IMR-90 (cell line): ENCODE measurements at places on chromosomes 12 and 14.

GRCh38 chr12:118704527-118705241 lies 276.7 kb upstream of the SRRM4 start:
- DNase-seq = no peak

GRCh38 chr14:99885649-99885958 lies 92.4 kb downstream of the EML1 start:
- no peak for DNase-seq

- peak; percentile 64 for DNase-seq
These were observed 8.6 kb downstream of the SETD1B start for GRCh38 chr12:121812320-121812871.

GRCh38 chr12:62106547-62107185 lies 153.5 kb upstream of the USP15 start:
- no peak for DNase-seq

DNA sequence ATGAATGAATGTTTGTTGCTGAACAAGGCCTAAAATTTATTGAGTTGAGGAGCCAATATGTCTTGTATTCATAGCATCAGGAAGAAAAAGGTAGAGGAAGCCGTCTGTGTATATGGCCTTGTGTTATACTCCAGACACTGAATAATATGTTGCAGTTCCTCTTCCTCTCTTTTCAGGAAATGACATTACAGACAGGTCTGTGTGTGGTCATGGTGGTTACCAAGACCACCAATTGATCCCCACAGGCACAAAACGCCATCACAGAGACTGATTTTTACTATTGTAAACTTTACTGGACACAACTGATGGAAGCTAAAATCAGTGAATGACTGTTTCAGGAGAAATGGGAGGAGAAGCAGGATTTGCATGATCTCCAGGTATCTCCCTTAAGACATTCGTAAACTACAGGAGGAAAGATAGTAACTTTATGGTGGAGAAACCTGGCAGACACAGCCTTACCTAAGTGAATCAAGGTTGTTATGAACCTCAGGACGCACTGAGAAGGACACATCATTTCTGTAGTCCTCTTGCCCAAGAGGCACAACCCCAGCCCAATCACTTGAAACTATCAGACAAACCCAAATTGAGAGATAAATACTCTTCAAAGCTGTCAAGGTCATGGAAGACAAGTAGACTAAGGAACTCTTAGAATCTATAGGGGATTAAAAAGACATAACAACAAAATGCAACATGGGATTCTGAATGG lies 334.1 kb upstream of the RGS6 start:
- no peak for DNase-seq

- no peak for DNase-seq
These were observed 15.5 kb upstream of the ENDOU start for GRCh38 chr12:47740606-47741339.

DNA sequence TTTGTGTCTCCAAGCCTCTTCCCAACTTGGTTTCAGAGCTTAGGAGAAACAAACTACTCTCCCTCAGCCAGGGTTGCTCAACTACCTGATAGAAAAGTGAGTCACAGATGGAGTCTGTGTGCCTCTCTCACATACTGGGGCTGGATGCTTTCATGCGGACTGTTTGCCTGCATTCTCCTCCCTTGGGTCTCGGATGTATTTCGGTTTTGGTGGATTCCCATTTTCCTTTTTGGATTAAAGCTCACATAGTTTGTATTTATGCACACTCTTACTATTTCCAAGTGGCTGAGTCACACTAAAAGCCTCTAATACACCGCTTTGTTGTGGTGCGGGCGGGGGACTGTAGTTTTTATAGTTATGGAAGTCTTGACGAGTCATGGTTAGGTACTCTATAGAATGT lies 505.4 kb downstream of the LRFN5 start:
- DNase-seq = peak; percentile 41

GRCh38 chr14:93984987-93985410 lies 8.6 kb upstream of the ASB2 start:
- peak; percentile 91 for DNase-seq

GRCh38 chr12:99529966-99530365 lies 117.6 kb upstream of the GARIN6 start:
- peak; percentile 3 for DNase-seq

DNA sequence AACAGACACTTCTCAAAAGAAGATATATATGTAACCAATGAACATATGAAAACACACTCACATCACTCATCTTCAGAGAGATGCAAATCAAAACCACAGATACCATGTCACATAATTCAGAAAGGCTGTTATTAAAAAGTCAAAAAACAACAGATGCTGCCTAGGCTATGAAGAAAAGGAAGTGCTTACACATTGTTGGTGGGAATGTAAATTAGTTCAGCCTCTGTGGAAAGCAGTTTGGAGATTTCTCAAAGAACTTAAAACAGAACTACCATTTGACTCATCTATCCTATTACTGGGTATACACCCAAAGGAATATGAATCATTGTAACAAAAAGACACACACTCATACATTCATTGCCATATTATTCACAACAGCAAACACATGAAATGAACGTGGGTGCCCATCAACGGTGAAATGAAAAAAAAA lies 35.1 kb downstream of the EIF2S3B start:
- DNase-seq = no peak

DNA sequence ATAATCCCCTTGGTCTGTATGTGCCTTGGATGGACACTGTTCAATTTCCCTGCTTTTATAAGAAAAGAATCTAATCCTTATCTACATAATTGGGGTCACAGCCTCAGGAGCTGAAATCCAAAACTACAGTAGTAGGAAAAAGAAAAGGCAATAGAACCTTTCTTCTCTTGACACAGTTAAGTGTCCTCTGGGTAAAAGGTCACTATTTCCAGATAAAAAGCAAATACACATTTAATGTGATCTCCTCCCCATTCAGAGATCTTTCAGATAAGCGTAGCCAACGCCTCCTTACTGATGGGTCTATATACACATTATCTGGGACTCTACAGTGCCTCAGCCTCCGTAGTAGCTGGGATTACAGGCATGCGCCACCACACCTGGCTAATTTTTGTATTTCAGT lies 73.4 kb downstream of the CLIP1 start:
- DNase-seq = no peak

DNA sequence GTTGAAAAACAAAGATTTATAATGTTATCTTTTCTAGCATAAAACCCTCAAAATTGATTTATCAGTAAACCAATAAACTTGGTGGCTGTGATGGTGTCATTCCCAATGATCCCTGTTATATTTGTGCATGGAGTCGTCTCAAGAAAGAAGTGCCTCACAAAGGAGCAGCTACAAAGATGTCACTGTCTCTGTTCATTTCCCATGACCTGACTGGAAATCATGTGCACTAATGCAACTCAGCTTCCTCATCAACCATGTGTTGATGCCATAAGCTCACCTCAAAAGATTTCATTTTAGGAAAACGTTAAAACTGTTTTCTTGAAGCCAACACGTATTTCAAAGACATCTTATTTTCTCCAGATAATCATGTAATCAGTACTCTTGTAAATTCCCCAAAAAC lies 28.8 kb downstream of the CLEC1A start:
- no peak for DNase-seq

- DNase-seq = no peak
These were observed 55.5 kb downstream of the FGD4 start for GRCh38 chr12:32454866-32455265.

DNA sequence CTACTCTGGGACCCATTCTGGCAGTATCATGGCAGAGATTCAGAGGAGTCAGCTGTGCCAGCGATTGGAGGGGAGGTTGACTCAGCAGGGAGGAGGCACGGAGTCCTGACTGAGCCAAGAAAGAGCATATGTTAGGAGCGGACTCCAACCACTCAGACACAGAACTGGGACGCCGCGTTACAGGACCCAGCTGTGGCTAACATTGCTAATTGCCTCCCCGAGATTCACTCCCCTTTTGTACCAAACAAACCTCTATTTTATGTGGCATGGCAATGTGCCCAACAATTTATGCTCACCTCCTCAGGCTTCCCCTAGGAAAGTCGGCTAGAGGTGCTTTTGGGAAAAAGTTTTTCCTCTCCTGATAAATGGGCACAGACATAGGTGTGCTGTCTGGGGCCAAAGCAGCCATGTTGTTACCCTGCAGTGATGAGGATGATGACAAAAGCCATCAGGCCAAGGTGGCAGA lies 15.2 kb upstream of the CLIP1 start:
- DNase-seq = peak; percentile 84

- DNase-seq = no peak
These were observed 19.8 kb upstream of the CHFR start for GRCh38 chr12:132907216-132907615.

DNA sequence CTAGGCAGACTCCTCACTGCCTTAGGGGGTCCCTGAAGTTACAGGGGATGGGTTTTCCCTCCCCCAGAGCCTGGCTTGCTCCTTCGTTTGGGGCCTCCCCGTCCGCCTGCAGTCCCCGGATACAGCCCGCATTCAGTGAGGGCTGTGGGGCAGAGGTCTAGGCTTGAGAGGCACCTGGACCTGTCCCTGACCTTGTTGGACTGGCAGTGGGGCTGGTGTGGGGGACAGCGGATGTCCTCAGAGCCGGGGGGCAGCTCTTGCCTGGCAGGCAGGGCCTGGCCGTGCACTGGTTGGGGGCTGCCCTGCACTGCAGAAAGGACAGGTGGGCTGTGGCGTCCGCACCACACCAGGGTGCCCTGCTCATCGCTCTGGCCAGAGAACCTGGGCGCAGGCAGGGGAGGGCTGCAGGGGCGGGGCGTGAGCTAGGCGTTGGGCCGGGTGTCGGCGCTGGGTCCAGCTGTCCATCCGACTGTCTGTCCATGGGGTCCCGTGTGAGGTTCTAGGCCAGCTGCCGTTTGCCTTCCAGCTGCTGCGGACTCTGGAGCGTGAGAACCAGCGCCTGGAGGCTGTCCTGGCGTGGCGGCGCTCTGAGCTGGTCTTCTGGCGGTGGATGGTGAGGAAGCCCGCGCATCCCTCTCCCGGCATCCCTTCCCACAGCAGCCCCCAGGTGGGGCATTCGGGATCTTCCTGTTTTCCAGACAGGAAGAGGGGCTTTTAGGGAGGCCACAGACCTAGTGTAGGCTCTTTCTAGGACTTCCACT lies 6.0 kb downstream of the TEDC1 start:
- DNase-seq = no peak

GRCh38 chr14:90740081-90740480 lies 76.1 kb downstream of the TTC7B start:
- DNase-seq = no peak

DNA sequence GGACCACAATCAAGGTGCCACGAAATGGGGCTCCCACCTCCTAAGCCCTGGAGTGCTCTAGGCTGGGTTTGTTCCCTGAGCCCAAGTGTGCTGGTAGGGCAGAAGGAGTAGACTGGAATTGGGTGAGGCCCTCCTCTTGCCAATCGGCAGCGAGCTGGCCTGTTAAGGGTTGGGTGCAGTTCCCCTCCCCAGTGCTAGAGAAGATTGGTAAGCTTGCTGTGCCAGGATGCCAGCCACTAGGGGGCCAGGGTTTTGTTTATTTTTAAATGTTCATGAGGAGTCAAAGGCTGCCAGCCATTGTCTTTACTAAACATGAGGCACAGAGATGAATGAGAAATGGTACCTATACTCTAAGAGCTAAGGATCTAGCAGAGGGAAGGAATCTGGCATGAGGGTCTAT lies 79.7 kb downstream of the SPTB start:
- DNase-seq = peak; percentile 18

DNA sequence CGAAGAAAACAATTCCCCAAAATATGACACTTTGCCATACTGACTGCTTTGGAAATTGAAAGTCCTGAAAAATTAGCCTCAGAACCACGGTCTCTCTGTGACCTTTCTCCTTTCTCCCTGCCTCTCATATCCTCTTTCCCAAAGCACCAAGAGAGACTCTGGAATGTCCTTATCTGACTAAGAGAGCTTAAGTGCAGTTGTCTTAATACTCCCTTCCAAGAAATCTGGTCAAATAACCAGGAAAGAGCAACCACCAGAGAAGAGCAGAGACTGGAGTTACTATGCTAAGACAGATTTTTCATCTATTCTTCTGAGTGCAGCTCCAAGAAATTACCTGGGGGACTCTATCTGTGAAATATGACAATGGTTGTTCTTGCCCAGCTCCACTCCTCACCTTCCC lies 10.5 kb upstream of the BTG1 start:
- DNase-seq = no peak

- DNase-seq = no peak
These were observed 167.0 kb upstream of the FKBP4 start for GRCh38 chr12:2627835-2628191.

- DNase-seq = peak; percentile 28
These were observed 130.8 kb upstream of the TRHDE start for GRCh38 chr12:72141381-72141780.

- DNase-seq = peak; percentile 4
These were observed 206.3 kb downstream of the ACSS3 start for GRCh38 chr12:81284137-81284536.

- DNase-seq = no peak
These were observed 12.8 kb downstream of the RAB3IP start for GRCh38 chr12:69751476-69751875.

DNA sequence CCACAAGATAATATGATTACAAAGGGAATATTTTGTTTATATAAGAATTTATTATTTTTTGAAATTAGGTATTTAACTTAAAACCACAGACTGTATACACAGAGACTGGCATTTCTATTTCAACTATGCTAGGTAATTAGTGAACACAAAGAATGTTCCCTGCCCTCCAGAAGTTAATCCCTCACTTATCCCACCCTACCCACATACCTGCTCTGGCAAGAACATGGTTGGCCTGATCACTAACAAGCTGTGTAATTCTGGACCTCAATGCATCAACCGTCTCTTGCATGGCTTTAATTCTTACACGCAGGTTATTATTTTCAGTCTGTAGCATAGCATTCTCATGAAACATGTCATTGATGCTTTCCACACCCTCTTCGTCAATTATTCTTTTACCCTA lies 85.9 kb downstream of the KIF21A start:
- no peak for DNase-seq

GRCh38 chr12:101407049-101407435 lies 530 bp downstream of the ARL1 start:
- DNase-seq = no peak

DNA sequence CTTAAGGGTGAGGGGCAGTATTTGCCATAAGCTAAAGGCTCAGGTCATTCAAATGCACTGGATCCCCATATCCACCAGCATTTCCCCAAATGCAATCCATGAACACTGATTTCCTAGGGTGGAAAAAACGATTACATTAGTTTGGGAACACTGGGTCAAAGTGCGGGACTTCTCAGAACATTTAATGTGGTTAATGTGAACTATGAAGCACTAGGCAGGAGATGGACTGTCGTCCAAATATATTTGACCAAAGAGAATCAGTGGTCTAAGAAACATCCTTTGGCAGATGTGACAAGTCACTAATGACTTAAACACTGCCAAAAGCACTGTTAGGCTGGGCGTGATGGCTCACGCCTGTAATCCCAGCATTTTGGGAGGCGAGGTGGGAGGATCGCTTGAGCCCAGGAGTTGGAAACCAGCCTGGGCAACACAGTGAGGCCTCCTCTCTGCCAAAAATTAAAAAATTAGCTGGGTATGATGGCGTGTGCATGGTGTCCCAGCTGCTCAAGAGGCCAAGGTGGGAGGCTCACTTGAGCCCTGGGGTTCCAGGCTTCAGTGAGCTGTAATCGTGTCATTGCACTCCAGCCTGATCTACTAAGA lies 205.4 kb downstream of the CALM1 start:
- no peak for DNase-seq

GRCh38 chr12:52307836-52308805 lies 13.1 kb downstream of the KRT83 start:
- peak; percentile 11 for DNase-seq
